ENCODE measurements at places on chromosomes 13 and 19.

DNA sequence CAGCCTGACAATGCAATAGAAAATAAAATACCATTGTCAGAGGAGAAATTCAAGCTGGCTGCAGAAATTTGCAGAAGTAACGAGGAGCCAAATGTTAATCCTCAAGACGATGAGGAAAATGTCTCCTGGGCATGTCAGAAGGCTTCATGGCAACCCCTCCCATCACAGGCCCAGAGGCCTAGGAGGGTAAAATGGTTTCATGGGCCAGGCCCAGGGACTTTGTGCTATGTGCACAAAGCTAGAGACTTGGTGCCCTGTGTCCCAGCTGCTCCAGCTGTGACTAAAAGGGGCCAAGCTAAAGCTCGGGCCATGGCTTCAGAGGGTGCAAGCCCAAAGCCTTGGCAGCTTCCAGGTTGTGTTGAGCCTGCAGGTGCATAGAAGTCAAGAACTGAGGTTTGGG, 431.7 kb downstream of the LMO7 start:
- no peak for DNase-seq

DNA sequence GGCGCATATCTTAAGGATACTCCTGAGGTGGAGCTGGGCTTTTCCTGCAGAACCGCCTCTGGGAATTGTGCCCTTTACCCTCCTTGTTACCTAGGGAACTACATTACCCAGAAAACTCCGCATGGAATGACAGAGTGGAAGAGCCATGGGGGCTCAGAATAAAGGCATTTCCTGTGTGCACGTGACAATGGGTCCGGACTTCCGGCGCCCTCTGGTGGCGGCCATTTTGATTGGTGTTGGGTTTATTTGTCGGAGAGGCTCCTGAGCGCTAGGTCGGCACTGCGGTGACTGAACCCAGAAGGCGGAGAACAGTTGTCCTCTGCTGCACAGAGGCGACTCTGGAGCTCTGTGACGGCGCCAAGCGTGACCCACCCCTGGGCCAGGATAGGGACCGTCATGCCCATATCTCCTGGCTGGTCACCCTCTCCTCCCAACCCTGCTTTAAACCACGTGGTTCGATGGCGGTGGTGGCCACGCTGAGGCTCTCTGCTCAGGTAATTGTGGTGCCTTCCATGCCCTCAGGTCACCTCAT, at the start of gene ZNF587B:
Gene ZNF587B (plus strand): TSS at position 229 of the 532 bp plus-strand sequence. CDS start 230 bp downstream, at position 459.
- DNase-seq: peak; percentile 20

- DNase-seq: no peak
These were observed 7.0 kb upstream of the TSC22D1 start for GRCh38 chr13:44583137-44583536.

GRCh38 chr19:44741841-44742329, 6.6 kb upstream of the BCL3 start:
- DNase-seq: no peak

DNA sequence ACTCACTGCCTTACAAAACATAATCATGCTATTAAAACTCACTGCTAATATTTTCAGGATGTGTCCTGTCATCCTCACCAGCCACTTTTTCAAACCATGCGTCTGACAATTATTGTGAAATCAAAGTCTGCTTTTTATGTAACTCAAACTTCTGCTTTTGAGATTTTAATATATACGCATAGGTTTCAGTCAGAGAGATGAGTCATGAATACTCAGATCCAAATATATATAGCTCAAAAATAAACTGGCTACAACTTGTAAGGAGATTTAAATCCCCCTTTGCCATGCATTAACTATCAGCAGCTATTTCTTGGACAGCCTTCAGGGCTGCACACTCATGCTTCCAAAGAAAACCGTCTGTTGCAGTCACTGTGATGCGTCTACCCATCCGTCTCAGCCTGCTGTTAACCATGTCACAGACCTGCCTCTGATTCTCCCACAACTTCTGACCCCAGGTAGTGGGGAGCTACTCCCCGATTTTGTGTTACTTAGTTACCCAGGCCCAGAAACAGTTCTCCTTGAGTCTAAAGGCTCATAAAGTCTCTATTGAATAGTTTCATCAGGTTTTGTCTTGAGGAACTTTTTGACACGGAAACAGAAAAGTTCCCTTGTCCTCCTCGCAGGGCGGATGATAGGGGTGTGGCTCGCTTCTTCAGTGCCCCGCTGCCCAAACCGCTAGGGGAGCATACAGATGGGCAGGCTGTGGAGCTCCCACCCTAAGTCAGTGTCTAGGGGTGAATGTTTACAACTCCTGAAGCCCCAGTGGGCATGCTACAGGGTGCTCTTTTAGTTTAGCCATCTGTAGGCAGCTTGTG, 33.8 kb upstream of the SGCG start:
- no peak for DNase-seq

DNA sequence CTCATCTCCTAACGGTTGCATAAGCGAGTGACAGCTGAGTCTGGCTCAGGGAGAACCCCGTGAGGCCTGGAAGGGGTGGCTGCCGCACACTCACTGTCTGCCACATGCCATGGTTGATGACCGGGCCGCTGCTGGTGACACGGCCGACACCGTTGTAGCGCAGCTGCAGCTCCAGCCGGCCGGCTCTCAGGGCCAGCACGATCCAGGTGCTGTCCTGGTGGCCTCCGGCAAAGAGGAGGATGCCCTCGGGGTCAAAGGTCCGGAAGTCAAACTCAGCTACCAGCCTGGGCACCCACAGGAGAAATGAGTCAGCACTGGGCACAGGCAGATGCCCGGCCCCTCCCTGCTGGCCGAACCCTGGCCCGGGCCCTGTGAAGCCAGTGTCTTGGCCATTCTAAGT, 31.7 kb downstream of the GAS6 start:
- no peak for DNase-seq

GRCh38 chr13:59112221-59112718, 1051.5 kb downstream of the DIAPH3 start:
- no peak for DNase-seq

- DNase-seq: no peak
These were observed 936.9 kb downstream of the EFNB2 start for GRCh38 chr13:105598529-105598928.

DNA sequence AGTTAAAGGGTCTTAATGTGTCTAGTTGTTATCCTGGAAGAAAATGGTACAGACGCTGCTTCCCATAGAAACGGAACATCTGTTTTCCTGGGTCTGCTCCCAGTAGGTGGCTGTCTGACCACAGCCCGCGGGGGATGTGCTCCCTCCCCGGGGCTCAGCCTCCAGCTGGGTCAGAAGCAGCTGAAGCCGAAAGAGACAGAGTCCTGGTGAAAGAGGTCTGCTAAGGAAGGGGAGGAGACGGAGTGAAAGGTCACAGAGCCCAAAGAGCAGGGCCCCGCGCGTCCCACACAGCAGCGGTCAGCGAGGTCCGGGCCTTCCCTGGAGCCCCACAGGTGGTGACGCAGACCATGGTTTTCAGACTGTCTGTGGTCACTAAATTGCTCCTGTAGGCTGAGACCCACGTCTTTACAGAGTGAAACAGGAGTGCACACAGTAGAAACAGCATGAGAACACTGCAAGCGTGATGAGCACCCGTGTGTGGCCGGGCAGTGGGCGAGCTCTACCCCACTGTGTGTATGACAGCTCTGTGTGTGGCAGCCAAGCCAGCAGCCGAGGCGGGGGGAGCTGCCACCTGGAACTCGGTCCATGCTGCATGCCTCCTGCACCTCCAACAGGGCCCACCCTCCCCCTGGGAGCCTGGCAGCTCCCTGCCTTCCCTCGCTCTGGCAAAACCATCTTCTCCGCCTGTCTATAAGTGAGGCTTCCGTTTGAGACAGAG, 52.0 kb upstream of the C13orf46 start:
- DNase-seq: no peak

- DNase-seq: no peak
These were observed 9.0 kb upstream of the DIRAS1 start for GRCh38 chr19:2729943-2730818.

GRCh38 chr13:22107549-22107948, 436.7 kb downstream of the FGF9 start:
- no peak for DNase-seq

DNA sequence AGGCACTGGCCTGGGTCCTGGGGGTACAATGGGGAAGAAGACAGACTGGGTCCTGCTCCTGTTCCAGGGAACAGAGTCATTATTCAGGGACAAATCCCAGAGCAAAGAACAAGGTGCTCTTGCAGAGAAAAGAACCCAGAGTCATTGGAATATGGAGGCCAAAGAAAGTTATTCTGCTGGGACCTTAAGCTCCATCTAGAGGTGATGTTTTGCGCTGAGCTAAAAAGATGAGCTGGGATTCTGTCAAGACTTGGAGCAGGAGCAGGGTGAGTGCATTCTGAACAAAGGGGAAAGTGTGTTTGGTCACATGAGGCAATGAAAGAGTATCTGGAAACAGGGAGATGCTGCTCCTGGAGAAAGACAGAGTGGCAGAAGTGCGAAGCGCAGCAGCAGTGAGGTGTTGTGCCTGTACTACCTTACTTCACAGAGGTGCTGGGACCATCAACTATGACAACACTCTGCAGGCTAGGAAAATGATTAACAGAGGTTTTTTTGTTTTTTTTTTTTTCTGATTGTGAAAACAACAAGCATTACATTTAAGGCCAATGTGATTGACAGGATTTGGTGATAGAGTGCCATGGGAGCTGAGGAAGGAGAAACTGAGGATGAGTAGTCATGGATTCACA, 95.3 kb upstream of the TNFSF11 start:
- no peak for DNase-seq

DNA sequence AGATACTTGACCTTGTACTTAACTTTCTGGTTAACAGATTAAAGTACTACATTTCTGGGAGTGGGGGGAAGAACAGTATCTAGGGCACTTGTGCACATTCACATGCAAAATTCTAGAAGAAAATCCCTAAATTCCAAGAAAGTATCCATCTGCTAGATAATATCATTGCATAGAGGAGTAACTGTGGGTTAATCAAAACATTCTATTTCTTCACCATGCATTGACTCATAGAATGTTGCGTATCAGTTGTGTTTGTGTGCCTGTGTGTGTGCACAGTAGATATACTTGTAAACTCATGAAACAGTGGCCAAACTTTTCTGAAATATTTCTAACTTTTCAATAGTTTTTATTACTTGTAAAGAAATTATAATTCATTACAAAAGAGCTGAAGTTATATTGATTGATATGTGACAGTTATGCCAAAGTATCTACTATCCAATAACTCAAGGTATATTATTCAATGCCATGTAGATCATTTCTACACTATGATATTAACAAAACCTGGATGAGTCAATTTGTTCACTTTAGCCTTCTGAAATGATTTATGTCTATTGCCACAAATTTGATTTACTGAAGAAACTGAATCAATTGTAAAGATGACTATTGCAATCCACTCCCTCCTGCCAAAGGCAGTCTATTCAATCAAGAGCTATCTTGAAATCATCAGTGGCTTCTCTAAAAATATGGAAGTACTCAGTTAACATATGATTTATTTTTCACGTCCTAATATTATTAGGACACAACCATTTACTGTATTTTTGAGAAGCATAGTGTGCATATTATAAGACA, 756.7 kb upstream of the ARGLU1 start:
- DNase-seq: no peak

DNA sequence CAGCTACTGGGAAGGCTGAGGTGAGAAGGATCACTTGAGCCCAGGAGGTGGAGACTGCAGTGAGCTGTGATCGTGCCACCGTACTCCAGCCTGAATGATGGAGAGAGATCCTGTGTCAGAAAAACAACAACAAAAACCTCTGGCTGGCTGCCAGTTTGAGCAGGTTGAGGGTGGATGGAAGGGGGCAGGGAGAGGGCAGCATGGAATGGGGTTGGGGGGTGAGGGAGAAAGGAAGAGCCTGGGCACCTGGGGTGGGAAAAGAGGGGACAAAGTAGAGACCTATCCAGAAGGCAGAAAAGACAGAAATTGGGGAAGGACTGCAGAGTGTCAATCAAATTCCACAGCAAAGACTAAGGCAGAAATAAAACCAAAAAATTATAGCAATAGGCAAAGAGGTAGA, 4.7 kb downstream of the SLC1A5 start:
- no peak for DNase-seq

DNA sequence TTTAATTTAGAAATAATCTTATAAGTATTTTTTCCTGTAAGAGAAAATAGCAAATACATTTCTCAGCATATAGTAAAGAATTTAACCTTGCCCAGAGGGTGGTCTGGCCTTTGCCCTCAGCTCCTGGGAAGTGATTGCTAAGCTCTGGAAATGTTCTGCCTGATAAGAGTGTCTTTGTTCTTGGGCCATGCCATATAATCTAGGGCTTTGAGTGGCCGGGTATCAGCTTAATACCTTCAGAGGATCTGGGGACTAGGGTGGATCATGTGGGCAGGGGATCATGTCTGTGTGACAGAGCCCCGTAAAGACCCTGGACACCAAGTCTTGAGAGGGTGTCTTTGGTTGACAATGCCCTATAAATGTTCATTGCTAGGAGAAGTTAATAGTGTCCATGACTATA, 1032.4 kb upstream of the MIR17HG start:
- no peak for DNase-seq

GRCh38 chr13:24274452-24275021, 34.8 kb upstream of the C1QTNF9 start:
- DNase-seq: peak; percentile 63

- no peak for DNase-seq
These were observed 3.7 kb downstream of the NAPA start for GRCh38 chr19:47511128-47511517.

GRCh38 chr13:65264066-65264465, 1966.1 kb downstream of the PCDH9 start:
- DNase-seq: no peak

GRCh38 chr13:40582531-40582930, 83.9 kb downstream of the FOXO1 start:
- no peak for DNase-seq

DNA sequence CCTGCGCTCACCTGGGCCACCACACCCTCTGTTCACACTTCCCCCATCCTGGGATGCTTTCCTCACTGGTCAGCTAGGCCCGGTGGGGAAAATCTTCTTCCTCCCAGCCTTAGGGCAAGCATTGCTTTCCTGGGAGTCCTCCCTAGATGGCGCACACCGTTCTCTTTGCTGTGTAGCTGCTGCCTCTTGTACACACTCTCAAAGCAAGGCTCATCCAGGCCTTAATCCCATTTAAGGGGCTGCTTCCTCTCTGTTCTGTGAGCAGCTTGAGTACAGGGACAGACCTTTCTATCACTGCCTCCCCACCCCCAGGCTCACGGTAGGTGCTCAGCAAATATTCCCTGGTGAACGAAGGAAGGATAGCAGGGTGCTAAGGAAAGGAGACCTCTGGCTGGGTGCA, 11.1 kb downstream of the SLC7A10 start:
- DNase-seq: no peak

DNA sequence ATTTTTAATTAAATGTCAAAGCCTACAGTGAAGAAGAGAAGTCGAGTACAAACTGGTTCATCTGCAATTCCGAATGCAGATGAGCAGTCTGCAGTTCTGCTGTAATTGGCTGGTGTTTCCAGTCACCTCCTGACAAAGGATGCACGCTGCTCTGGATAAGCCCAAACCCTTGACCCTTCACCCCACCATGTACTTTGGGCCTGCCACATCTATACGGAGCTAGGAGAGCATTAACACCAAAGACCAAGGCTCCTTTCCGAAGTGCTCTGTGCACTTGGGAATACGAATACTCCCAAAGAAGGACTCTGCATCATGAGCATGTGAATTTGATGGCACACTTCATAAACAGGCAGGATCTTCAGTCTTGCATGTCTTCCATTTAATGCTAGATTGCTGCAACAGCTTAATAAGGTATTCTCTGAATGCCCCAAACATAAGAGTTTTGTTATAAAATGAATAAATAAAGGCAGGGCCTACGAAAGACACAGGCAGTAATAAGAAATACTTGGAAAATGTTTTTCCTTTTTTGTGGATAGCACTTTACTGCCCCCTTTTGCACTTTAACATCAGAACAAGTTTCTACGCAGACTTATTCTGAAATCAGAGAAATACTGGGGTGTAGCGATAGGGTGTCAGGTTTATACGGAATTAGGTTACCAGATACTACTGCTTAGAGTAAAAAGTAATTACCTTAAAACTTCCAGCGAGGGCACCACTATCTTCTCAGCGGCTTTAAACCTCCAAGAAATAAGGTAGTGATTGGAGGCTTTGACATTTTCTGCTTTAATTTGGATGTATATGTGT, 15.0 kb downstream of the EFNB2 start:
- DNase-seq: no peak

All from stimulated activated CD4-positive, alpha-beta T cell treated with anti-CD3 and anti-CD28 coated beads, Interleukin-2, amount 100 ng/mL, for 48 hours (primary cell).